Activated T-cell treated with anti-CD3 and anti-CD28 coated beads, Interleukin-2, amount 50 U/mL, for 72 hours (primary cell): ENCODE measurements at places on chromosomes 4 and X. TPM values are rescaled to one million over a fixed set of nuclear protein-coding genes. Genes with fewer than 3 reads are reported as not detected.

DNA sequence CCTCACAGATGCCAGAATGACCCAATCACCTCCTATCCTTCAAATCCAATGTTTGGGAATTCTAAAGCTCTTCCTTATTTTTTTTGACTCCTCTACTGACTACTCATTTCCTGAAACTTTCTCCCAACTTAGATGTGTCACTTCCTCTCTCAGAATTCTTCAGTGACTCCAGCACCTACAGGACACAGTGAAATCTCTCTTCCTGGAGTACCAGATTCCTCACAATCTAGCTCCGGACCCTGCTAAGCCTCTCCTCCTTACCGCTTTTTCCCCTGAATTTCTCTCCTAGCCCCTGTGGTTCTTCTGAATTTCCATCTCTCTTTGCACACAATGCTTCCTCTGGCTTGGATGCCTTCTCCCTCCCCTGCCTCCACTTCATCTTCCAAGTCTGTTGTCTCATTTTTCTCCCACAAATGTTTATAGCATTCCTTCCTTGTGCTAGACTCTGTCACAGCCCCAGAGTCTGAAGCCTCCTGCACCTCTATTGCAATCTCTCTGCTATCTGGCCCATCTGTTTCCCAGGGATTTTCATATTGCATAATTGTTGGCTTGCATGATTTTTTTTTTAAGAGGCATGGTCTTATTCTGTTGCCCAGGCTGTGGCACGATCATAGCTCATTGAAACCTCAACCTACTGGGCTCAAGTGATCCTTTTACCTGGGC lies 80.1 kb downstream of the ANAPC4 start:
- DNase-seq, result no peak

GRCh38 chr4:181254771-181255170 lies 988.4 kb upstream of the TENM3 start:
- DNase-seq, result no peak

DNA sequence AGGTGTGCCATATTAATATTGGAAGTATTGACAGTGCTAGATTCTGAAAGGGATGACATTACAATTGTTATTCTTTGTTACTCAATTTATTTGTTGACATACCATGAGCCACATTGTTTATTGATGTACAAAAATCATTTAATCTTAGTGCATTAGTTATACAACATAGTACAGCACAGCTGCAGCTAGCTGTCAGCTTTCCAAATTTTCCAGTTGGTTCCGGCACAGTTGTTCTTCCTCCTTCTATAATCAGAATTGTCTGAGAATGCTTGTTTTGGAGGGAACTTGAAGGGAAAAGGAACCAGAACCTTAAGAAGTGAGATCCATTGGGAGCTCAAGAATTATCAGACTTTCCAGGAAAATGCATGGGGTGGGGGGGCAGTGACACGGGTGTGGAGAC lies 281.4 kb downstream of the ZIC3 start:
- no peak for DNase-seq

GRCh38 chr4:103098341-103098740 lies 1.3 kb downstream of the BDH2 start:
- DNase-seq, result no peak

- no peak for DNase-seq
Measured at GRCh38 chrX:23822397-23822796, 39.4 kb downstream of the SAT1 start.

The TMEM271 gene
- total RNA-seq, result not detected
